Inflammatory macrophage treated with lipopolysaccharide for 1 hour (primary cell): ENCODE measurements at places on chromosomes 11 and 22.

- DNase-seq: peak; percentile 23
These were observed 429 bp upstream of the SNX15 start for GRCh38 chr11:65026810-65027209.

DNA sequence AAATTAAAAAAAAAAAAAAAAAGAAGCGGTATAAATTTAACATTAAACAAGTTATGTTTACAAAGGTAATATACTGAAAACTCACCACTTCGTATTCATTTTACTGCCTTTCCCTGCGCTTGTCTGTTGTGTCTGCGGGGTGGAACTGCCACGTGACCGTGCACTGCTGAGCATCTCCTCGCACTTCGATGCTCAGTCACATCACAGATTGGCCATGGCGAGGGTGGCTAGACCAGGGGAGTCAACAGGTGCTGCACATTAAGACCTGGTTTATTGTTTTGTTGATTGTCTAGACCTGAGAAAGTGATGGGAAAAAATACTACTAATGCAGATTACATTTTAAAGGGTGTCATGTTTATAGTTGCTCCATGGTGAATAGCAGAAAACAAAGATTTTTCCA is 22.8 kb upstream of the TUB start:
- no peak for DNase-seq

DNA sequence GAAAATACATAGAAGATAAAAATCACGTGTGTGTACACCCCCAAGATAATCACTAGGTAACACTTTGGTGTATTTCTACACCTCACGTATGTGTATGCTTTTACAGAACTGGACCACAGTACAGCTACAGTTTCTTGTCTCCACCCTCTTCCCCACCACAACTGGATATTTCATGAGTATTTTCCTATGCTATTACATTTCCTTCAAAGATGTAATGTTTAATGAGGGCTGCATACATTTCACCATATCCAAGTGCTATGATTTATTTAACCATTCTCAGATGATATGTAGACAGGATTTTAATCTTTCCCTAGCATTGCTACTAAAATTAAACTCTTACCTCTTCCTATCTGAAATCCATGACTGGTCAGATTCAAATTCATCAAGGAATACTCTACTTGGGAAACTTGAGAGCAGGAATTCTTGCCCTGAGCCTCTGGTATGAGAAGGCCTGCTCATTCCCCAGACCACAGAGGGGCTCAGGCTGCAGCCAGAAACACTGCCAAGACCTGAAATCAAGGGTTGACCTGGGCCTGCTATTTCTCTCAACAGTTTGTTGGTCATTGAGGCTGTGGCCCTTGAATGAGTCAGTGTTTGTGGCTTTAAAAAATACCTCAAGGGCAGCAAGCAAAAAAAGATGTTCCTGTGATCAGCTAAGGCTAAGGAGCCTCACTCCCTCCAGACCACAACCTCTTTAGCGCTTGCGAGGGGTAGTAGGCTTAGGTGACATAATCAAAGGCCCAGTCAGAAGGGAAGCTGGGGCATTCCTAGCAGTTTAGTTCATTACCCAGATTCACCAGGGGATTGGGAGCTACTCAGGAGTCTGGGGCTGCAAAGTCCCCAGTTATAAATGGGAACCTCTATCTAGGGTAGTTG is 55.5 kb downstream of the ABTB2 start:
- DNase-seq: peak; percentile 35

- no peak for DNase-seq
These were observed 6.8 kb downstream of the GRAP2 start for GRCh38 chr22:39907605-39908097.

DNA sequence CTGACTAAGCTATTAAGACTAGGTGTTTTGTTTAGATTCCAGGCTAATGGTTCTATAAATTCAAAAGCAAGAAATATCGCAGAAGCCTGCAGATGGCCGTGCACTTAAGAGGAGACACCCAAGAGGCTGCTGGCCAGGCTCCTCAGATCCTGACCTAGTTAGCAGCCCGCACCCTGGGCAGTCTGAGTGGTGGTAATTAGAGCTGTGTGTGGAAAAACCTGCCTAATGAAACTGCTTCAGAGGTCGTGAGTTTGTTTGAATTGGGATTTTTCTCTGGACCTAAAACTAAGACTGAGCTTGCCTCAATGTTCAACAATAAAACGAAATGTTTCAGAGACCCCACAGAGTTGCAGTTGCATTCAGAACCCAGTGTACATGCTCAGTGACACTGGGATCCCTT is 627.7 kb downstream of the OPCML start:
- DNase-seq: no peak

GRCh38 chr11:122851366-122851966 is 13.2 kb downstream of the CRTAM start:
- DNase-seq: no peak

DNA sequence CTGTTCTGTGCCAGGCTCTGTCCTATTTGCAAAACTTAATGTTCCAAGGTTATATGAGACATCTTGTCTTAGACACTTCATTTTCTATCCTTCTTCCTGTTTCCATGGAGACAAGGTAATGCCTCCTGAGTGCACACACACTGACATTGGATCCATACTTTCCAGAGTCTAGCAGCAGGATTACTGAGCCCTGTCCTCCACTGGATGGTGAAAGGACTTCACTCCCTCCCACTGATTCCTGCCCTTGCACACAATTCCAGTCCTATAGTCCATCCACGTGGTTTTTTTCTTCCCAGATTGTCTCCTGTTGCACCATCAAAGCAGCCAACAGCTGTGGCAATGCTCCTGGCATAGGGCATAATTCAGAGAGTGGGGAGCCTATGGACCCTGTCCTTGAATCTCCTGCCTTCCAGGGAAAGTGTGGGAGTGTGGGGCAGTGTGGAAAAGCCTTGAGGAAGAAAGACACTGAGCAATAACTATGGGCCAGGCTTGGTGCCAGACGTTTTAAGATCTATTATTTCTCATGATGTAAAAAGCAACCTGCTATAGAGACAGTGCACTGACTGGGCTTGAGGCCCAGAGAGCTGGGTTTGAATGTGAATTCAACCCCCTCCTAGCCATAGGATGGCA is 31.3 kb downstream of the SERPINH1 start:
- no peak for DNase-seq

GRCh38 chr11:71555508-71555907 is 7.3 kb downstream of the KRTAP5-9 start:
- DNase-seq: no peak

DNA sequence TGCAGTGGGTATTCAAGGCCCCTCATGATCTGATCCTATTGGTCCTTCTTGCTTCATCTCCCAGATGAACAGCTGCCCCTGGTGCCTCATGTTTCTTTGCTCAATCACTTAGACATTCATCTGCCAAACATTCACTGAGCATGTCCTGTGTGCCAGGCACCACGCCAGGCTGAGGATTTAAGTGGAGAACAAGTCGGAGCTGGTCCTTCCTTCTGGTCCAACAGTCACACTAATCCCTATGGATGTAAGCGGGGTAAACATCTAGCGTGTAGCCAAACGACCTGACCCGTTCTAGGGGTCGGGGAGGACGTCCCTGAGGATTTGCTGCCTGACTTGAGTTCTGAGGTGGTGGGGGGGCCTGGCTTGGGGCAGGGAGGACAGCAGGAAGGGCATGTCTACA is 21.9 kb downstream of the ZMAT5 start:
- DNase-seq: no peak
